Choroid plexus epithelial cell (primary cell): ENCODE measurements at places on chromosomes 7 and 10.
A peak's percentile ranks its signal among the peaks of the same experiment; 100 is the strongest.

DNA sequence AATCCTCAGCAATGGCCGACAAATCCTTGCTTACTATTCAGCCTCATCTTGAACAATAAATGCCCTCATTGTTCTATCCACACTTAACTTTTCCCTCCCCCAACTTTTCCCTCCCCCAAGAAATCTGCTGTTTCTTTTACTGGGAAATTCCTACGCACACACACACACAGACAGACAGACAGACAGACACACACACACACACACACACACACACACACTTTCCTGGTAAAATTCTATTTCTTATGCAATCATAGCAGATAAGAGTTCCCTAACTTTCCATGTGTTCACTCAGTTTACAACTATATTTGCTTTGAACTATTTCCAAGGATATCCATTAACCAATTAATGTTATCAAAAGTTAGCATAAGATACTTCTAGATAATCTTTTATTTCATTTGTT lies 52.9 kb downstream of the RELN start:
- DNase-seq, result no peak

DNA sequence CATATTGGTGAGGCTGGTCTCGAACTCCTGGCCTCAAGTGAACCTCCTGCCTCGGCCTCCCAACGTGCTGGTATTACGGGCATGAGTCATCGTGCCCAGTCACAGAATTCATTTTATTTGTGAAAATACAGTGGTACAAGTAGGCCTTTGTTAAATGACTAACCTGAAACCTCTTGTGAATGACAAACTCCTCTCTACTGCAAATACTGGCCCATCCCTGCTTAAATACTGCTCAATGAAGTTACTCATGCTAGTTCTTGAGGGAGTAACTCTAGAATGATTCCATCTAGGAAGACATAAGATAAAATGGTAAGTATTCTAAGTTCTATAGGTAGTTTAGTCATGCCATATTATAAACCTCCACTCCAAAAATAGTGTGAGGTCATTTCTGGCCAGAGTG lies 80.7 kb downstream of the UBE2H start:
- no peak for DNase-seq

GRCh38 chr10:48792687-48793096 lies 108.0 kb downstream of the WDFY4 start:
- peak; percentile 66 for DNase-seq

- peak; percentile 65 for DNase-seq
These were observed 16.7 kb downstream of the DLG5 start for GRCh38 chr10:77909749-77910375.

- DNase-seq, result no peak
These were observed 226.1 kb downstream of the GLRX3 start for GRCh38 chr10:130362308-130362761.

- no peak for DNase-seq
These were observed 3.2 kb upstream of the NEUROD6 start for GRCh38 chr7:31343516-31344305.

DNA sequence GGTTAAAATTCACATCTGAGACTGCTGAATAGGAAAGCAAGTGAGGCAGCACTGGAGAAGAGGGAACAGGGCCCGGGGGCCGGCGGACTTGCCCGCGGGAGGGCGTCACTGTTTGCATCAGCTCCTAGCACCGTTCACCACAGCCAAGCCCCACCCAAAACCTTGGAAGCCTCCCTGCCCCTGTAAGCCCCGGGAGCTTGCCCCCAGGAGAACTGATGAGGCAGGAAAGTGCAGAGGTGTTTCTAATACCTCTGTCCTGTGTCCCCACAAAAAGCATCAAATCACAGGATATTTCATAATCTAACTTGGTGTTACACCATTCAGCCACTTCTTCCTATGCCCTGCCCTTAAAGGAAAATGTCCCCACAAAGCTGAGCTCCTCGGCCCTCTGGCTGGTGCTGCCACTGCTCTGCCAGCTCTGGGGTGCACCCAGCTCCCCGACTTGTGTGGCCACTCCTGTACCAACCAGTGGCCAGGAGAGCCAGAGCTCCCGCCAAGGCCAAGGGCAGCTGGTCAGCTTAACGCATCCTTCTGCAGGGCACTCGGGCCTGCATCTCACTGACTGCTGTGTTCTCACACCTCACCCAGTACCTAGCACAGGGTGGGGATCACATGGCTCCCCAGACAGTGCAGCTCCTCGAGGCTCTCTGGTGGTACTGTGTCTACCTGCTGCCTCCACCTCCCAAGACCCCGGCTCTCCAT lies 47.3 kb upstream of the CNPY1 start:
- DNase-seq, result no peak

DNA sequence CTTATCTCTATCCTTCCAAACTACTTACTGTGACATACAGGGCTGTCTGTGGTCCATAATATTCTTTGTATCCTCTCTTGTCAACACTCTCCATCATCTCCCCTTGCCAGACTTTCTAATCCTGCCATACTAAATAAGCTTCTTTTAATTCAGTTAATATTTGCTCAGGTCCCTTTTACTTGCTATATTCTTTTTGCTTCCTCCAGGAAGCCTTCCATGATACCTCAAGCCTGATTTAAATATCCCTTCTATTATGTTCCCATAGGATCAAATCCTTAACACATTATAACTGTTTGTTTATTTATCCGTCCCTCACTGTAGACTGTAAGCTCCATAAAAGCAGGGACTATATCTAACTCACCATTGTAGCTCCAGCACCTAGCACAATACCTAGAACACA lies 7.2 kb upstream of the PPP3CB start:
- DNase-seq, result no peak

- DNase-seq, result no peak
These were observed 52.3 kb upstream of the PTPN12 start for GRCh38 chr7:77484785-77485184.

- no peak for DNase-seq
These were observed 161.4 kb downstream of the GFRA1 start for GRCh38 chr10:116111483-116112095.

- DNase-seq, result no peak
These were observed 49.1 kb downstream of the GATA3 start for GRCh38 chr10:8103543-8103942.

GRCh38 chr7:139718141-139718540 lies 59.7 kb downstream of the HIPK2 start:
- DNase-seq, result no peak

GRCh38 chr7:91557789-91558404 lies 293.7 kb downstream of the FZD1 start:
- DNase-seq, result peak; percentile 56

DNA sequence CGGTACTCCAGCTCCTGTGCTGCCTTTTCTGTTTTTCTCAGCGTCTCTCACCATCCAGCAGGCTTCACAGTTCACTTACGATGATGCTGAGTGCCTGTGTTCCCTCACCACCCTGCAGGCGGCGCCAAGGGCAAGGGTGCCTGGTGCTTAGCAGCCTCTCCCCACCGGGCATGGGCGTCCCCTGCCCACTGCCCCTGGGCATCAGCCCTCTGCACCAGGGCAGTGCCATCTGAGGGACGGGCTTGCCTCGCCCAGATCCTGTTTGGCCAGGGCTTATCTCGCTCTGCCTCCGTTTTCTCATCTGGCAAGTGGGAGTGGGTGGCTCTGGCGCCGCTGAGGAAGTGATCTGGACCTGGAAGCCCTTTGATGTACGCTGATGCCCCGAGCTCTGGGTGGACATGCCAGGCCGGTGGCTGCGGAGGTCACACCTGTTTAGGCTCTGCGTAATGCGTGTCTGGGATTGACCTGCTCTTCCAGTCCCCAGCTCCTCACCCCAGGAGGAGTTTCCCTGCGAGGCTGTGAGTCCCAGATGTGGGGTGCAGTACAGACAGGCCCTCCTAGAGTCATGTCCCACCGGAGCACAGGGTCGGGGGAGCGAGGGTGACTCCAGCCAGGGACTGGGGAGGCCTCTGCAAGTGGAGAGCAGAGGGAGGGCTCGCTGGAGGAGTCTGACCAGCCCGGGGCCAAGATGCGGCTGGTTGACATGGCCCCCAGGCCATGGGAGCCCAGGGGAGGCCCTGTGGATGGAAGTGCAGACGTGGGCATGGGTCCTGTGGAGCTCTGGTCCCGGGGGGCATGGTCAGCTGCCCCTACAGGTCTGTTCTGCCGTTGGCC lies 11.8 kb downstream of the TTYH3 start:
- DNase-seq, result no peak

GRCh38 chr7:101102026-101102425 lies 16.7 kb downstream of the TRIM56 start:
- DNase-seq, result no peak
